A549 (cell line): ENCODE measurements at places on chromosomes 1 and 21. TPM values are rescaled to one million over a fixed set of nuclear protein-coding genes. Genes with fewer than 3 reads are reported as not detected.

DNA sequence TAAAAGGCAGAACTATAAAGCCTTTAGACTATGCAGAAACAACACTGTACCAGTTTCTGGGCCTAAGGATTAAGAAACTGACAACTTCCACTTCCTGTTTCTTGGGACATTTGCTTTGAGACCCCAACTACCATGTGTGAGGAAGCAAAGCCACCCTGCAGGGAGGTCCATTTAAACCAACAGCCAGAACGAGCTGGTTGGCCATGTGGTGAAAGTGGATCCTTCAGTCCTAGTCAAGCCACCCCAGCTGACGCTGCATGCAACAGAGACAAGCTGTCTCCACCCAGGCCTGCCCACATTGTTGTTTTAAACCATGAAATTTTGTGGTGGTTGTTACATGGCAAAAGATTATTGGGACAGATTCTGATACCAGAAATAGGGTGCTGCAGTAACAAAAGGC, 31.8 kb upstream of the SLFNL1 start:
- no peak for DNase-seq

- DNase-seq, result no peak
These were observed 242.1 kb upstream of the JUN start for GRCh38 chr1:59025898-59026426.

- no peak for DNase-seq
These were observed 312 bp downstream of the KIAA2013 start for GRCh38 chr1:11925938-11926292.

Gene CSRP1
- polyA plus RNA-seq, result 655 to 819 TPM (median 717 TPM) in 3 replicates

GRCh38 chr1:21782349-21782867, 541 bp downstream of the USP48 start:
- DNase-seq, result peak; percentile 57

Gene OR2T29
- not detected in 3 replicates for polyA plus RNA-seq
